HepG2 (cell line): ENCODE measurements at places on chromosomes 4 and X. TPM values are rescaled to one million over a fixed set of nuclear protein-coding genes. Genes with fewer than 3 reads are reported as not detected.

BEND2 gene
- not detected in 2 replicates for total RNA-seq

LPAR4 gene
- not detected in 2 replicates for total RNA-seq

TRIML2 gene
- total RNA-seq: not detected in 2 replicates

BEX3 gene
- 55.8 and 63.4 TPM in 2 replicates for total RNA-seq

F8A3 gene
- total RNA-seq: 0.24 TPM in 1 of 2 replicates, not detected in the other

TASL gene
- total RNA-seq: not detected in 2 replicates

DNA sequence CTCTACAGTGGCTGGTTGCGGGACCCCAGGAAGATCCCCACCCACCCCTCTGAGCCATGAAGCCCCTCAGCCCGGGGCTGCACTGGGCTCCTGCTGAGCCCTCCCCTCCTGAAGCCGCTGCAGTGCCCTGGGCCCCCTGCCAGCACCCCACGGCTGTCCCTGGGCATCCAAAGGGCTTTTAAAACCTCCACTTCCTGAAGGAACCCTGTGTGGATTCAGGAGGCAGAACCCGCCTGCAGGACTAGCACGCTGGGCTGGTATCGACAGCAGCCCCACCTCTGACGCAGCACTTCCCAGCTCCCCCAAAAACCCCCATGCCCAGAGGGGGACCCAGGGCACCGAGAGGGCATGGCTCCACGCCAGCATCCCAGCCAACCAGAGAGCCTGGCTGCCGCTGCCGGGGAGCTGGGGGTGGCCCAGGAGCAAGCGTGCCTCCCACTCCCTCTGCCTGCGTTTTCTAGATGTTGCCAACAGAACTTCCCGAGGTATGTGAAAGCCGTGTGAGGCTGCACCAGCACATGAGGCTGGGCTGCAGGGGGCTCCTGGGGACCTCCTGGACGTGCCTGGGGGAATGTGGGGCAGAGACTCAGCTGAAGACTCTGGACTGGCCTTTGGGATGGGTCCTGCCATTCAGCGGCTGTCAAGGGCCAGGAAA, 6.3 kb downstream of the MXD4 start:
- no peak for DNase-seq

DNA sequence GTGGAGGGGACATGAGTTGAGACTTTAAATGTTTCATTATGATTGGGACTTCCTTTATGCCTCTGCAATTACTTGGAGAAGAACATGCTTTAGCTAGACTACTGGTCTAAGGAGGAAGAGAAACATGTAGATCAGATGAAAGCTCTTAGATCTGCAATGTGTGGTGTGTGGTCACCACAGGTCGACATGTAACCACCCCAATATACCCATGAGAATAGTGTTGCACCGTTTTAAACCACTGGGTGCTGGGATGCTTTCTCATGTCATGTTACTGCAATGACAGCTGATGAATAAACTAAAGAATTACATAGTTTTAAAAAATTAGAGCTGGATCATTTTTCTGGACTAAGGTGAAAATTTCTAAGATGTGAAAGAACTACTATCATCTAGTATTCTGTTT, 1039.7 kb downstream of the RAPGEF2 start:
- DNase-seq: no peak

DNA sequence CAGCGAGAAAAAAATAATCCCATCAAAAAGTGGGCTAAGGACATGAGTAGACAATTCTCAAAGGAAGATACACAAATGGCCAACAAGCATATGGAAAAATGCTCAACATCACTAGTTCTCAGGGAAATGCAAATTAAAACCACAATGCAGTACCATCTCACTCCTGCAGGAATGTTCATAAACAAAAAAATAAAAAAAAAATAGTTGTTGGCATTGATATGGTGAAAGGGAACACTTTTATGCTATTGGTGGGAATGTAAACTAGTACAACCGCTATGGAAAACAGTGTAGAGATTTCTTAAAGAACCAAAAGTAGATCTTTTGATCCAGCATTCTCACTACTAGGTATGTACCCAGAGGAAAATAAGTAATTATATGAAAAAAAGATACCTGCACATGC, 508.3 kb upstream of the MAGEB2 start:
- no peak for DNase-seq

DNA sequence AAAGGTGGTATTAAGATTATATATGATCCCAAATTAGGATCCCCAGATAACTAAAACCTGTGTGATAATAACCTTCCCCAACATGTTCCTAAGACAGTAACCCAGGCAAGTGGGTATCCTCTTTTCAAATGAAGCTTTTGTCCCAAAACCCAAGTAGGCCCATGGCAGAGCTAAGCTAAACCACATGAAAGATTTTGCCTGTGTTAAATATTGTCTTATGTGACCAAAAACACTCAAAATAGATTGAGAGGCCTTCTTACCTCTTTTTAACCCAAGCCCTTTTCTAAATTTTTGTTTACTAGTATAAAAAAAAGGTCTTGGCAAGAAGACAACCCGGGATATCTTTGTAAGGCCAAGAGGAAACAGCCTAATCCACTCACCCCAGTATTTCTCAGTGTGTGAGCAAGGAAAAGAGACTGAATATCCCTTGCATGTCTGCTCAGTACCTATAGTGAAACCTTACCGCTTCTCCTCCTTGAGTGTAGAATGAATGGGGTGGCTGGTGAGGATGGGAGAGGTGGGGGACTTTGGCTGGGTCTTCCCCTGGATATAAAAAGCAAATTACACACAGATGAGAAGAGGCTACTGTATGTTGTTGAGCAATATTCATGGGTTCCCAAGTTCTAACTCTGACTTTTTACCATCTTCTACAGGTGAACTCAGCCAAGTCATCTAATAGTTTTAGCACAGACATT, 188.8 kb upstream of the BMP3 start:
- DNase-seq: no peak

GRCh38 chrX:17854531-17854930, 6.6 kb downstream of the RAI2 start:
- DNase-seq: no peak

- no peak for DNase-seq
These were observed 160.5 kb upstream of the NDST3 start for GRCh38 chr4:117873779-117874178.

- no peak for DNase-seq
These were observed 224.6 kb downstream of the ADAMTS3 start for GRCh38 chr4:72344418-72344817.

DNA sequence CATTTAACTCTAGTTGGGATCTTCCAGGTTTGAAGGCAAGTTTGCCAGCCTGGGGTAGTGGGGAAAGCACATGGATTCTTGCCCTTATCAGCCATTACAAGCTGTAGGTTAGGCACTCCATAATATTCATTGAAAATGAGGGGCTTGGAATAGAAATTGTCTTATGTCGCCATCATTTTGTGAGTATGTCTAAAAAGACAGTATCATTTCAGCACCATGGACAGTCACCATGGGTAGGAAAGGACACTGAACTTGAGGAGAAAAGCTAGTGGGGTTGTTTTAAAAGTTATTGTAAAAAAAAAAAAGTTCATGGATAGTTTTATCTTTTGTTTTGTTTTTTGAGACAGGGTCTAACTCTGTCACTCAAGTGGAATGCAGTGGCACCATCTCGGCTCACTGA, 356.1 kb downstream of the HNRNPD start:
- DNase-seq: peak; percentile 12

DNA sequence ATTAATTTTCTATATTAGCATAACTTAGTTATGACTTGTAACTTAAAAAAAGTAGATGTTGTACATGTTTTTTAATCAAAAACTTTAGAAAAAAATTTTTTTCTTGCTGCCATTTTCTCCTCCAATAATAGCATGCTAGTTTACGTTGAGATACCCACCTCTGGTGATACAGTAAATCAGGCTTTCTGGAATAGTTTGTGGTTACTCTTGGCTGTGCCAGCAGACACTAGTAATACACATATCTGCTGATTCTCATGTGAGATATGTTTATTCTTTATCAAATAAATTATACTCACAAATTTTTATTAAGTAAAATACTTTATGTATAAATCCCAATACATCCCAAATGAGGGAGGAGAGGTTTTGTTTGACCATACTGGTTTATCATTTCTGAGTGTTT, 117.3 kb downstream of the KLHL8 start:
- DNase-seq: no peak

DNA sequence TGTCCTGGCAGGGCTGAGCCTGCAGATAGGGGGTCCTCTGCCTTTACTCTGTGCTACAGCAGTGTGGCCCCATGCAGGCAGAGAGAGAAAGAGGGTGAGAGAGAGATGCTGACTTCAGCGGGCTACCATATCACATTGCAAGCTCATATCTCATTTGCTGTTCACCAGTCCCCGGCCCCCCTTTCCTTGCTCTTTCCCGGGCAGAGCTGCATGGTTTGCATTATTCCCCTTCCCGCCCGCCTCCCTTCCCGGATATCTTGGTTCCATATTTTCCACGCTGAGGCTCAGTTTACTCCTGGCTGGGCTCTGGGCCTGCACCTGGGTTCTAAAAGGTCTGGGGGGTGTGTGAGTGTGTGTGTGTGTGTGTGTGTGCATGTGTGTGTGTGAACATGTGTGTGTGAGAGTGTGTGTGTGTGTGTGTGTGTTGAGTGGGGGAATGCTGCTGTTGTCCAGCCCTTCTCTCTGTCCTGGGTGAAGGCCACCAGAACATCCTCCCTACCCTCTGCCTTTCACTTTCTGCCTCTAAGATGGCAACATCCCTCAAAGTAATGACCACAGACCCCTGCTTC, 63.5 kb downstream of the PJA1 start:
- DNase-seq: no peak

- DNase-seq: no peak
These were observed 20.0 kb upstream of the AADAT start for GRCh38 chr4:170109586-170110284.

GRCh38 chrX:37348231-37348970, 763 bp upstream of the PRRG1 start:
- DNase-seq: no peak

- no peak for DNase-seq
These were observed 49.9 kb downstream of the TBC1D9 start for GRCh38 chr4:140706276-140706625.

GRCh38 chrX:100477467-100477866, 67.4 kb upstream of the PCDH19 start:
- DNase-seq: no peak

DNA sequence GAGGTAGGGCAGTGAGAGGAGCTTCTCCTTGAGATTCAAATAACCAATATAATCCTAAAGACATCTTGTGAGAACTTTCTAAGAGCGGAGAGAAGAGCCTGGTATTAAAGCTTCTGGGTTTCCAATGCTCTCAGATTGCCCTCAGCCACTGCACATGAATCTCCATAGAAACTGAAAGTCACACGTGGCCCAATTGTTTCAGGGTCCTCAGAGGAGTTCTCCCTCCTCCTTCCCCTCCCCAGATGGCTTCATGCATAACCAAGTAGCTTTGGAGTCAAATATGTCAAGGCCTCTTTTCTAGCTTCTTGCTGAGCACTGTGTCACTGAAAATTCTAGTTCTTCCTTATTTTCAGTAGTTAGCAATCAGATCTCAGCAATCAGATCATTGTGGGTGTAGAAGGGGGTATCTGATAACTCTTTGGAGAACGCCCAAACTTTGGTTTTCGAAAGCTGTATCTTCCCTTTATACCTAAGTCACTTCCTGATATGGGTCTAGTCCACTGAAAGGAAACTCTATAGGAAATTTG, 2.2 kb downstream of the BTK start:
- DNase-seq: no peak

DNA sequence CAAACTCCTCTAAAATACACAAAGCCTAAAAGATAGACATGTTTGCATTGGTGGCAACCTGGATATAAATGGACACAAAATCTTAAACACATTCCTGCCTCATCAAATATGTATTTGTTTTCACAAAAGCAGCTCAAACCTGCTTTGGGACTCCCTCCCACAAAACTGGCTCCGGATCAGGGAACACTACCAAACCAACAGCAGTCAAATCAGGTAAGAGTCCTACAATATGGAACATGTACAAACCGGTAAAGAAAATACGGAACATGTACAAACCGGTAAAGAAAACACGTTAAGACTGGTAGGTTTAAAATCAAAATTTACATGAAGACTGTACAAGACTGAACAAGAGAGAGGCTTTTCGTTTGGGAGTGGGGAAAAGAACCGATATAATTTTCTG, 4.3 kb downstream of the AMTN start:
- DNase-seq: no peak

GRCh38 chrX:24231641-24232179, 82.2 kb downstream of the SUPT20HL2 start:
- no peak for DNase-seq

GRCh38 chr4:184298254-184298653, 80.6 kb upstream of the ENPP6 start:
- no peak for DNase-seq
